Epithelial cell of proximal tubule (primary cell): ENCODE measurements at places on chromosomes 11 and 22.

DNA sequence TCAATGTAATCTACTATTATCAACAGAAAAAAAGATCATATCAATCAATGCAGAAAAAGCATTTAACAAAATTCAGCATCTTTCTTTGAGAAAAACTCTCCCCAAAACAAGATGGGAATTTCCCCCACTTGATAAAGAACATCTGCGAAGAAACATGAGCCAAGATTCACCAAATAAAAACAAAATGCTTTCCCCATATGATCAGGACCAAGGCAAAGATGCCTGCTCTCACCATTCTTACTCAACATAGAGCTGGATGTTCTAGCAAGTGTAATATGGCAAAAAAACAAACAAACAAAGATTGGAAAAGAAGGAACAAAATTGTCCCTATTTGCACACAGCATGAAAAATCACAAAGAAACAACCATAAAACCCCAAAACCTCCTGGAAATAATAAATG, 23.4 kb downstream of the SHANK2 start:
- no peak for DNase-seq

DNA sequence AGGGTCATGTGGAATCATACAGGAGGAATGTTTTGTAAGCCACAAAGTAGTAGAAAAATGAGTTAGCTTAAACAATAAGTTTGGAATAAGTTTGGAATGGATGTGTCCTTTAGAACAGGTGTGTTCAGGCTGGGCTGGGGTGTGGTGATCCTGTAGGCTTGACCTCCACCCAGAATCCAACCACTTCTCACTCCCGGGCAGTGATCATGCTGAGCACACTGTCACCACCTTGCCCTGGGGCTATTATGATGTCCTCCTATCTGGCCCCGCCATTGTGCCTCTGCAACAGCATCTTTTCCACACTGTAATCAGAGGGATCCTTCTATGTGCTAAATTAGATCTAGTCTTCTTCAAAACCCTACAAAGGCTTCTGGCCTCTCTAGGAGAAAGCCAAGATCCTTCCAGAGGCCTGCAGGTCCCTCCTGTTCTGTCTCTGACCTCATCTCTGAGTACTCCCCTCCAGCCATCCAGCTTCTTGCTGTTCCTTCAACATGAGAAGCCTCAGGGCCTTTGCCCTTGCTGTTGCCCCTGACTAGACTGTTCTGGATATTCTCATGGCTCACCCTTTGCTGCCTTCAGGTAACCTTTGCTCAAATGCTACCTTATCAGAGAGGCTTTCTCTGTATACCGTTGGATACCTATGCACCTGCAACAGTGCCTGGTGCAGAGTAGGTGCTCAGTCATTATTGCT, 18.8 kb upstream of the ACCSL start:
- no peak for DNase-seq

DNA sequence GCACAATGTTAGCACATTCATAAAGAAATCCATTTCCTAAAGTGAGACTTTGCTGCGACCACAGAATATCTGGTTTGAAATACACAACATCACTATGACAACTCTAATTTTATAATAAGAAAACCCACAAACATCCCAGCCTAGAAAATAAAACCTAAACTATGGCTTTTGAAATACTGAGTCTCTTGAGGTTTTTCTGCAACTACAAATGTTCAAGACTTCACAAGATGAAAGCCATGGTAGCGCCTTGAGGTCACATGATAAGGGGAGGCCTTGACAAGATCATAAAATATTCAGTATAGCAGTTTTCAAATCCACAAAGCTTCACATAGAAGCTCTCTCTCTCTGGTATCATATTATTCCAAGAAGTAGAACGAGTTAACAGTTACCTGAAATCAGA, 126.8 kb downstream of the MPPED2 start:
- DNase-seq, result no peak

- DNase-seq, result no peak
Measured at GRCh38 chr22:48545987-48546386, 1281.7 kb downstream of the BRD1 start.

- no peak for DNase-seq
Measured at GRCh38 chr11:96943970-96944369, 554.2 kb downstream of the JRKL start.

- no peak for DNase-seq
Measured at GRCh38 chr11:117002639-117003299, 95.5 kb downstream of the SIK3 start.

GRCh38 chr11:94734563-94735275, 33.4 kb upstream of the AMOTL1 start:
- no peak for DNase-seq

DNA sequence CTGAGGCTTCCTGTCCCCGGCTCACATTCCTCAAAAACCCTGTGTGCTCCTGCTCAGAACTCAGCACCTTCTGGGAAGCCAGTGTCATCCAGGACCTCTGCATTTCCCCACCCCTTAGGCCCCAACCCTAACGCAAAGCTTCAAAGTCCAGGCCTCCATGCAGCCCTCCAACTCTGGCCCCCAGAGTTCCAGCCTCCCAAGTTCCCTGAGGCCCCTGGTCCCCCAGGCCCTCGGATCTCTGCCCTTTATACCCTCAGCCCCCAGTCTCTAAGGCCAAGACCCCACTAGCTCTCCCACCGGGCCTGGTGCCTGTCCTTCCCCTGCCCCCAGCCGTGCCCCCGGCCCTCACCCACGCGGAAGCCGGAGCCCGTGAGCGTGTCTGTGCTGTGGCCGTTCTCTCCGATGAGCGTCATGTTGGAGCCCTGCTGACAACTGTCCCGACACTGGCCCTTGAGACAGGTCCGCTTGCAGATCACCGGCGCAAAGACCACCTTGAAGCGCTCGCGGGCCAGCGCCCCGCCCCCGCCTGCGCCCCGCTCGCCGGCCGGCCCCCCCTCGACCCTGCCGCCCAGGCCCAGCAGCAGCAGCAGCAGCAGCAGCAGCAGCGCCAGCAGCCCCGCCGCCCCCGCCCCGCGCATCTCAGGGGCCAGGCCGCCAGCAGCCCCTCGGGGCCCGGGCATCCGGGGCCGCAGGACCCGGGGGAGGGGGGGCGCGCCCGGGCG, 718 bp downstream of the LTBP3 start:
- DNase-seq, result no peak

DNA sequence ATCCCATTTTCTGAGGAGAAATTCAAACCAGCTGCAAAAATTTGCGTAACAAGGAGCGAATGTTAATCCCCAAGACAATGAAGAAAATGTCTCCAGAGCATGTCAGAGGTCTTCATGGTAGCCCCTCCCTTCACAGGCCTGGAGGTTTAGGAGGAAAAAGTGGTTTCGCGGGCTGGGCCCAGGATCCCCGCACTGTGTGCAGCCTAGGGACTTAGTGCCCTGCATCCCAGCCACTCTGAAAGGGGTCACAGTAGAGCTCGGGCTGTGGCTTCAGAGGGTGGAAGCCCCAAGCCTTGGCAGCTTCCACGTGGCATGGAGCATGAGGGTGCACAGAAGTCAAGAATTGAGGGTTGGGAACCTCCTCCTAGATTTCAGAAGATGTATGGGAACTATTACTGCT, 87.4 kb downstream of the BRD1 start:
- no peak for DNase-seq

GRCh38 chr11:43687120-43687791, 6.7 kb downstream of the HSD17B12 start:
- DNase-seq, result no peak

GRCh38 chr11:122671400-122671891, 15.9 kb downstream of the UBASH3B start:
- DNase-seq, result no peak

GRCh38 chr11:112881461-112881860, 79.8 kb upstream of the NCAM1 start:
- no peak for DNase-seq

- no peak for DNase-seq
Measured at GRCh38 chr11:14224395-14224794, 134.6 kb downstream of the RRAS2 start.

GRCh38 chr11:119693253-119693815, 35.7 kb downstream of the NECTIN1 start:
- DNase-seq, result no peak

DNA sequence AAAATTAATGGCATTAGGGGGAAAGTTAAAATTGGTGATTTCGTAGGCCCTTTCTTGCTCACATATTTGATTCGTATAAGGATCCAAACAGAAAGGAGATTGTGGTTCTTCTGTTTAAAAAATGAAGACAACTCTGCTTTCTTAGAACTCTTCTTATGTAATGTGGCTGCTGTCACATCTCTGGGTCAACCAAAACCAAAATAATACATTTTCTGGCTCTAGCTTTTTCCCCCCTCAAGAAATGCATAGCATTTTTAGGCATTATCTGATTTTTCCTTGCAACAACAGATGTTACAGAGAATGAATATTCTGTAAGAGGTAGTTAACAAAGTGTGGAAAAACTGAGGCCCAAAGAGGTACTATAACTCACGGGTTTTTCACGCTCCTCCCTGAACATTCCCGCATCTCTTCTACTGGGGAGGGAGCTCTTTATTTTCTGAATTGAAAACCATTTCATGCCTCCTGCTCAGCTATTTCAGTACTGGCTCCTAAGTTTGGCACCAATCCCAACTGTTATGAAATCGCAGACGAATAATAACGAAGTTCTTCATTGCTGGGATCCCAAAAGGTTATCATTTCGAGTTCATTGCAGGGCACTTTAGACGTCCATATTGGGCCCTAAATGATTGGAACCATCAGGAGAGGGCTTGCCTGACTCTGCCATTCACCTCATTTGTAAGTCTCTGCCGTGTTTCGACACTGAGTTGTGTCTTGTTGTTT, 17.1 kb downstream of the GRAP2 start:
- DNase-seq, result no peak

DNA sequence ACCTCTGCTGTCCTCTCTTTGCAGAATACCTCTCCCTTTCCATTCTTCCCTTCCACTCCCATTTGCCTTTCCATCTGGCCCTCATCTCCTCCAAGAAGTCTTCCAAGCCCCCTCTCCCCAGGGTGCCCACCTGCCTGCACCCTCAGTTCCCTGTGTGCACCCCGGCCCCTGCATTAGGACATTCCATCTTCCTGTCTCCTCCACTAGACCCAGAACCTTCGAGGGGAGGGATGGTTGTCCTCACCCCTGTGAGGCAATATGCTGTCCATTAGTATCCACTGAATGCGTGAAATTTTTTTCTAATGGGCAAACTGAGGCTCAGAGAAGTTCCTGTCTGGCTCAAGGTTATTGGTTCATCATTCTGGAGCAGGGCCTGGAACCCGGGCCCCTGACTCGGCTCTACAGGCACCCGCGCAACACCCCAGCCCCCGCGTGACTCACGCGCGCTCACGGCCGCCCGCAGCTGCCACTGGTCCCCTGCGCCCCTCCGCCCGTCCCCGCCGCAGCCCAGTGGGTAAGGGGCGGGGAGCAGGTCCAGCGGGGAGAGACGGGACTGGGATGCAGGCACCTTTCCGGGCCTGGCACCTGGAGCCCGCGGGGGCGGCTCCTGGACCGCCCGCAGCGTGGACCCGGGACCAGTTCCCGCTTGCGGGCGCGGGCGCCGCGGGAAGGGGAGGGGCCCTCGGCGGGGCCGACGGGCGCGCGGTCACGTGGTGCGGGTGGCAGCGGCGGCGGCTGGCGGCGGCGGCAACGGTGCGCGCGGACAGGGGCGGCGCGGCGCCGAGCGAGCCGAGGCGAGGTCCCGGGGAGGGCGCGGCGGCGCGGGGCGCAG, 7.0 kb downstream of the SEPTIN3 start:
- DNase-seq, result no peak

- no peak for DNase-seq
Measured at GRCh38 chr11:10646681-10647355, 46.7 kb downstream of the IRAG1 start.

GRCh38 chr22:46070803-46071450, 79.4 kb upstream of the PPARA start:
- DNase-seq, result no peak

DNA sequence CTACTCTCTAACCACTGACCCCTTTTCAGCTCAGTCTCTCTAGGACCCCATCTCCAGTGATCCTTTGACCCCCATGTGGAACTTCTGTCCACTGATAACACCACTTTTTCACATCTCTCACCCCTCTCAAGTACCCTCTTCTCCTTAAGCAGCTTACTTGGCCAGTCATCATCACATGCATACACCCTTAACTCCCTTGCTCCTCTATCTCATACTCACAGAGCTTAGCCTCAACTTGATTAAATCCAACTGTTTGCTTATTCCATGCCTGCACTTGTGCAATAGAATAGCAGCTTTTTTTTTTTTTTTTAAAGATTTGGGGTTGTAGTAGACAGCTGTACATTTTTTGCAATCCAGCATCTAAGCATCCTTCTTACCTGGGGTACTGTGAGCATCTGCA, 22.2 kb downstream of the AQP11 start:
- no peak for DNase-seq

- DNase-seq, result no peak
Measured at GRCh38 chr22:23697031-23697970, 6.5 kb downstream of the RGL4 start.

DNA sequence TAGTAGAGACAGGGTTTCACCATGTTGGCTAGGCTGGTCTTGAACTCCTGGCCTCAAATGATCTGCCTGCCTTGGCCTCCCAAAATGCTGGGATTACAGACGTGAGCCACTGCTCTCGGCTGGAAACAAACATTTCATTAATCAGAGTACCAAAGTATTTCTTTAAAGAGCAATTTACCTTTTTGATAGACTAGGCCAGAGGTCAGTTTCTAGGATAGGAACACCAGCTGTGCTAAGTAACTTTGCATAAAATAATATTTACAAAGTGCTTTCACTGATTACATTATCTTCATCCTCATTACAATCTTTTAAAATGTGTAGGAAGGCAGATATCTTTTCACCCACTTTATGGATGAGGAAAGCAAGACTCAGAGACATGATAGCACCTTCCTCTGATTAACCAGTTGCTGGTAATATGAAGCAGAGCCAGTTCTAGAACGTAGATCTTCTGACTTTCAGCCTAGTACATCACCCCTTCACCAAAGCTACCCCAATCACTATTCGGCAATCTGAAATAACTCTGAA, 355.2 kb downstream of the SOX6 start:
- no peak for DNase-seq

GRCh38 chr11:62534779-62535545, 11.6 kb downstream of the AHNAK start:
- DNase-seq, result no peak

DNA sequence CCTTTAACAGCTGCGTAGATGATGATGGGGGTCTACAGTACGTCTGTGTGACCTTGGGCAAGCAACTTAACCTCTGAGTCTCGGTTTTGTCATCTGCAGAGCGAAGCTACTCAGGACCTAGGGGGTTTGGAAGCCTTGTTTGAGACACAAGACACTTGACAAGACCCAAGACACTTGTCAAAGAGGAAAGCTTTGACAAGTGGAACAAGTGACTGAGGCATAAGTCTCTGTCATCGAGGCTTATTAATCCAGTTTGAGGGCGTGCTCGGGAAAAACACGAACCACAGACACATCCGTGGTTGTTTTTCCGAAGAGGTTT, 732 bp upstream of the PC start:
- DNase-seq, result no peak
